ENCODE measurements at places on chromosomes 3 and 15.

GRCh38 chr3:34696831-34697230 is 898.4 kb downstream of the PDCD6IP start:
- no peak for DNase-seq

GRCh38 chr3:102006812-102007485 is 157.6 kb downstream of the NFKBIZ start:
- DNase-seq: no peak

DNA sequence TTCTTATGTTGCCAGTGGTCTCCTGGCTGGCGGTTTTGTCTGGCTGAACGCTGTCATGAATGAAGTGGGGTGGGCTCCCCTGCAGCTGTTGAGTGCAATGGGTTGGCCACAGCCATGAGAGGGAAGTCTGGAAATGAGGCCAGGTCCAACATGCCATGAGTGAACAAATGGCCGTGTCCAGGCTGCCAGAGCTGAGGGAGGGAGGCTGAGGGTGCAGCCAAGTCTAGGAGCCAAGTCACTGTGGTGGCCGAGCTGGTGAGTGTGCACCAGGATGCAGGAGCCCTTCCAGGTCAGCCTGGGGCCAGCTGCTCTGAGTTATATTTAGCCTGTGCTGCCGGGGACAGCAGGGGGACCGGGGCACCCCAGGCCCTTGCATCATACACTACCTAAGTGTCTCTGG is 24.7 kb upstream of the PRR23E start:
- DNase-seq: no peak

GRCh38 chr3:126025116-126025729 is 56.2 kb downstream of the ROPN1B start:
- no peak for DNase-seq

DNA sequence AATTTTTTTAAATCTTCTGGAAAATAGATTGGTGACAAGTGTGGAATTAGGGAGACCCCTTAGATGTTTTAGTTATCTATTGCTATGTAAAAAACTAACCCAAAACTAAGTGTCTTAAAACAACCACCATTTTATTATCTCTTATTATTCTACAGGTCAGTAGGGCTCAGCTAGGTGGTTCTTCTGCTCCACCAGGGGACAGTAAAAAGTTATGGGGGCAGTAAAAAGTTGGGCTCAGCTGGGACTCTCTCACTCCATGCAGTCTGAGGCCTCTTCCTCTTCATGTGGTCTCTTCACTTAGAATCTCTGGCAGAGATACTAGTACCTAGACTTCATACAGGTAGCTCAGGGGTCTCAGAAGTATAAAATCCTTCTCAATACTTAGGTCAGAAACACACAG is 18.0 kb upstream of the DIS3L start:
- DNase-seq: no peak
